ENCODE measurements at places on chromosomes 6 and 20. TPM values are rescaled to one million over a fixed set of nuclear protein-coding genes. Genes with fewer than 3 reads are reported as not detected.

DNA sequence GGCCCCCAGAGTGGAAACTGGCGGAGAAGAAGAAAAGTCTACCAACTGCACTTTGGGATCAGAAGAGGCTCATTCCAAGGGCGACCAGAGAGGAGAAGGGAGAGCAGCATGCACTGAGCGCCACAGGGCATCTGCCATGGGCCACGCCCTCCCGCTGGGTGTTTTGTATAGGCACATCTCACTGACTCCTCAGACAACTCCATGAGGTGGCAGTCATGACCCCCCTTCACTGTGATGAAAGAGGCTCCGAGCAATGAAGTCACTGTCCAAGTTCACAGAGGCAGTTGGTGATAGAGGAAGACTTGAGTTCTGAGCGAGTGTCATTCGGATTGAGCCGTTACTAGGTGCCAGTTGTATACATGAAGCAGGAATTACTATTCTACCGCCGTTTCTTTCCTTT is 15.4 kb downstream of the BPIFB1 start:
- no peak for DNase-seq

DNA sequence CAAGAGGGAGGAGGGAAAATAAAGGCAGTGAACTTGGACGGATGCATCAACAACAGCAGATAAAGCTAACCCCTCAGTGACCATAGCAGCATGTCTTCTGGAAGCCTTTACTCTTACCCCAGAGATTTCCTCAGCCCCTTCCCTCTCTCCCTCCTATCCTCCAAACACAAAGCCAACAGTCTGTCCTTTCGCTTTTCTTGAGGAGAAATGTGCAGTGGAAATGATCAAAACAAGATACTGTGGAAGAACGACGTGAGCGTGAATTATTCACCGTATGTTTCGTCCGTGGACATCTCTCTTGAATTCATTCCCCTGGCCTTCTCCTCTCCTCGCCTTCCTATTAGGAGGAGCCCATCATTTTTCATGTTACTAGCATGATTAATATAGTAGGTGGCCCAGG is 8.5 kb downstream of the NRN1 start:
- DNase-seq = no peak

The RPS10 gene
- 3,799 TPM for total RNA-seq

GRCh38 chr6:151107897-151108427 is 131.8 kb upstream of the AKAP12 start:
- no peak for DNase-seq

DNA sequence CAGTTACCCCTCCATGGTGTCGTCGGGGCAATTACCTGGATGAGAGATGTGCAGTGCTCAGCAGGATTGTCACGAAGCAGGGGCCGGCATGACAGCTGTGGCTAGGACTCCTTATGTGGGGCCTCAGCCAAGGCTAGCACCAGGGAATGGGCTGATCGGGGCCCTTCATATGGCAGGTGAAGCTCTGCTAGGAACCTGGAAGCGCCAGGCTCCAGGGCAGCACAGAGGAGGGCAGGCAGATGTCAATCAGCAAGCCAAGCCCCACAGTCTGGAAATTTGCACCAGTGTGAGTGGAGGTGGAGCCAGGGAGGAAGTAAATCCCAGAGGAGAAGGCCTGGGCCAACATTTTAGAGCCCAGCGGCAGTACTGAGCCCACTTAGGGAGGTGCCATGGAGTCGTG is 21.2 kb downstream of the SYNDIG1 start:
- DNase-seq = no peak

DNA sequence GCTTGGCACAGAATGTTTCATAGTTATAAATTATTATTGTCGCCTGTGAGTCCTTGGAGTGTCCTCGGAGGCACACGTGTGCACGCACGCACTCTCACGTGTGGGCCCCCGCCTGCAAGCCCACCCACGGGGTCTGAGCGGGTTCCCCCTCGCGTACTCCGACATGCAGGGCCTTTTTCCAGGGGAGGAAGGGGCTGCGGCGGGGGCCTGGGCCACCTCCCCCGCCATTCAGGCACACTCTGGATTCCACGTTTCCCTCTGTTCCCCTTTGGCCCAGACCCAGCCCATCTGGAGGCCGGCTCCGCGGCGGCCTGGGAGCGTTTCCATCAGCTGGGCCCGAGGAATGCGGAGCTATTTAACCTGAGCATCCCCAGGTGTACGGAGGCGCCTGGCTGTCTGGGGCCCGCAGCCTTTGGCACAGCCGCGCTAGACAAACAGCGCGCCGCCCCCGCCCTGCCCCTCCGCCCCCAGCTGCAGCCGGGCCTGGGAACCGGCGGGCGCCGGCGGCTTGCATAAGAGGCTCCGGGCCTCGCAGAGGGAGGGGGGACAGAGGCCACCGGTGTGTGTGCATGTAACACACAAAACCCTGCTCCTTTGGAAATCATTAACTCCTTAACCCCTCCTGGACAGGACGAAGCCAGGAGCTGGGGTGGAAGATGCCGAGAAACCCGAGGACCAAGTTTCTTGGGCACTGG is 3.3 kb downstream of the ID1 start:
- DNase-seq = peak; percentile 93

DNA sequence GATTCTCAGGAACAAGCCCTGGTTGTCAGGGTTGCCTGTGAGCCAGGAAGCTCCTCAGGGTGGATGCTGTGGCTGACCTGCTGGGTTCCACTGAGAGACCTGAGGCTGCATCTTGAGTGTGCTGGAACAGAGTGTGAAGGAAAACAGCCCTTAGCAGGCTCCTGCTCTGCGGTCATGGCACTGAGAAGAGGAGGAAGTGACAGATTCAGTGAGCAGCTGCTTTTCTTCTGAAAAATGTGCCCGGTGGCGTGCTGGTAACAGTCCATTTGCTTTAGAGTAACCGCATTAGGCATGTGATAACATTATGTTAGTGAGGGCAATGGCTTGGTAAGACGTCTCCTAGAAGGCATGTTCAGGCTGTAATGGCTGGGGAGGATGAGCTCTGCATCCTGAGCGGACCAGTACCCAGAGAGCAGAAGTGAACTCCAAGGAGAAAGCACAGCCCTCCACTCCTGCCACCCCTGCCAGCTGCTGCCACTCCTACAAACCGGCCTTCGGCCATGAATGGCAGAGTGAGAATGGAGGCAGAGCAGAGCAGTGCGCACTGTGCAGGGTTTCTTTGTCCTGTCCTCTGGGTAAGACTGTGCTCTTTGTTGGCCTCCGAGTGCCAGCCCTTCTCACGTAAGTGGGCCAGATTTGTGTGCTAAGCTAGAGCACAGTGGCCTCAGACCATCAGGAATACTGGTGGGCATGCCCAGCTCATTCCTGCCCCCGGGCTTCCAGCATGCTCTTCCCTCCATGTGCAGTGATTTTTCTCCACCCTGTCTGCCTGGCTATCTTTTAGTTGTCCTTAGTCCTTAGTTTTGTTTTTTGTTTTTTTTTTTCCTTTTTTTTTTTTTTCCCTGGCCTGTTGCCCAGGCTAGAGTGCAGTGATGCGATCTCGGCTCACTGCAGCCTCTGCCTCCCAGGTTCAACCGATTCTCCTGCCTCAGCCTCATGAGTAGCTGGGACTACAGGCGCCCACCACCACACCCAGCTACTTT is 98.1 kb upstream of the VSTM2L start:
- DNase-seq = peak; percentile 21

GRCh38 chr6:99219788-99220187 is 129.7 kb downstream of the FAXC start:
- DNase-seq = no peak
